ENCODE measurements at places on chromosomes 2 and 18.

- no peak for DNase-seq
Observed at GRCh38 chr2:49260979-49261538, 106.7 kb upstream of the FSHR start.

DNA sequence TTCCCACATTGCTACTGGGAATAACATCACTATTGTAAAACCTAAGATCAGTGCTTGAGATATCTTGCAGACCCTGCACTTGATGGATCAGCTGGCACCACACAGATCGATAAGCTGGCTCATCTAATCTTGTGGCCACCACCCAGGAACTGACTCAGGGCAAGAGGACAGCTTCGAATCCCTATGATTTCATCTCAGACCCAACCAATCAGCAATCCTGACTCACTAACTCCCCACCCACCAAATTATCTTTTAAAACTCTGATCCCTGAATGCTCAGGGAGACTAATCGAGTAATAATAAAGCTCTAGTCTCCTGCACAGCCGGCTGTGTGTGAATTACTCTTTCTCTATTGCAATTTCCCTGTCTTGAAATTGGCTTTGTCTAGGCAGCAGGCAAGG, 11.3 kb upstream of the TEX44 start:
- no peak for DNase-seq

GRCh38 chr2:225468131-225468530, 68.6 kb downstream of the NYAP2 start:
- DNase-seq: no peak

- DNase-seq: no peak
Observed at GRCh38 chr2:135132314-135132713, 80.2 kb downstream of the RAB3GAP1 start.

- DNase-seq: no peak
Observed at GRCh38 chr18:8162802-8163201, 446.4 kb upstream of the RAB12 start.

GRCh38 chr2:216034065-216034464, 20.7 kb upstream of the MREG start:
- no peak for DNase-seq

DNA sequence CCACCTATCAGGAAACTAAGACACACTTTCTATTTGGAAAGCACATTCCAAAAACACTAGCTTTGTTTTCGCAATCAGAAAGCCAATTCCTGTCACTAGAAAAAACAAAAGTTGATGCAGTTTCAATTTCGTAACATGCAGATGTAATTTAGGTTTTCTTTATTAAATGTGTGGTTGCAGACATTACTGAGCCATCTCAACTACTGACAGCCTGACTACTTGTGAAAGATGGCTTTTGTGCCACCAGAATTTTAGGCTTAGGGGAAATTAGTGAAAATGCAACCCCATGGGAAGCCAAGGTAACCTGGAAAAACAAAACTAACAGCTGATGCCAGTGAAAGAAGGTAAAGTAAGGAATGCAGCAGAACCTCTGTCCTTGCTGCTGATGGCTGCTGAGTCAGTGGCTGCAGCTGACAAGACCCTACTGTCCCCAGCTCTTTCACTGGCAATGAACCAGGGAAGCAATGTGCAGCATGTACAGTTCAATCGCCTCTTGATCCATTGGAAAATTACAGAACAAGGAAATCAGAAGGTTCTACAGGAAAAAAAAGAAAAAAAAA, 34.9 kb downstream of the FEZ2 start:
- DNase-seq: no peak

Measured in mesenteric fat pad (tissue), 1 donor.